H4 (cell line): ENCODE measurements at places on chromosomes 7 and 10. TPM values are rescaled to one million over a fixed set of nuclear protein-coding genes. Genes with fewer than 3 reads are reported as not detected.

DNA sequence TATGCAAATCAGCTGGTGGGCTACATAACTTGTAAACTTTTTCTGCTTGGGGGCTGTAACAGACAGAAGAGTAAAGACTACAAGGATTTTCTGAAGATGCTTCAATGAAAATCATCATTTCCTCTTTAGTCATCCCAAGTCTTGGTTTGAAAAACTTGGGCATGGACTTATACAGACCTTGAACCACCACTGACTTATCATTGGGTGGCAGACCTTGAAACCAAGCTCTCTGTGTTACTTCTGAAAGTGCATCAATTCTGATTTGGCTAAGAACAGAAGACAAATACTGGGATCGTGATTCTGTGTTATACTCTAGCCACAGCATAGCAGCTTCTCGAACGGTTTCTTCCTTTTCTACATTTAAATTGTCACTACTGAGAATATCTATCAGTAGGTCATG lies 21.3 kb downstream of the KBTBD2 start:
- DNase-seq = no peak

GRCh38 chr10:85847085-85847484 lies 519.5 kb downstream of the GRID1 start:
- no peak for DNase-seq

- DNase-seq = no peak
These were observed 96.7 kb upstream of the ADO start for GRCh38 chr10:62707810-62708209.

- DNase-seq = no peak
These were observed 31.0 kb upstream of the ARHGAP12 start for GRCh38 chr10:31959461-31960173.

DNA sequence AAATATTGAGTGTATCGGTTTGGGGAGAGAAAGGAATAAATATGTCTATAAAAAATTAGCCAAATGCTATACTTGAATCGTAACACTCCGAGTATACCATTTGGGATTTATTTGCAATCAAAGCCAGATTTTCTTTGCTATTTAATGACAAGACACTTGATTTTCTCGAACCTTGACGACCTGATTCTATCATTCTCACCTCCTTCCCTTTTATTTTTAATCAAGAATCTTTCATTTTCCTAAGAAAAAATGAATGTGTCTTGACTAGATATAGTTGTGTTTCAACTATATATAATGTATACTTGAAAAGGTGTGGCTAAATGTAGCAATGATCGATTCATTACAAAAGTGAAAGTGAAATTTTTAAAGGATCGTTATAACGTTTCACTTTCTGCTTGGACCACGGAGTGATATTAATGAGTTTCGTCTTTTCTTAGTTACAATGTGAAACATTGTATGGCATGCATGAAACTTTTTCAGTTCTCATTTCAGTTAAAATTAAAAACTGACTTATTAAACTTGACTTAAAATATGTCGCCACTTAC lies 562 bp downstream of the NUB1 start:
- no peak for DNase-seq

DNA sequence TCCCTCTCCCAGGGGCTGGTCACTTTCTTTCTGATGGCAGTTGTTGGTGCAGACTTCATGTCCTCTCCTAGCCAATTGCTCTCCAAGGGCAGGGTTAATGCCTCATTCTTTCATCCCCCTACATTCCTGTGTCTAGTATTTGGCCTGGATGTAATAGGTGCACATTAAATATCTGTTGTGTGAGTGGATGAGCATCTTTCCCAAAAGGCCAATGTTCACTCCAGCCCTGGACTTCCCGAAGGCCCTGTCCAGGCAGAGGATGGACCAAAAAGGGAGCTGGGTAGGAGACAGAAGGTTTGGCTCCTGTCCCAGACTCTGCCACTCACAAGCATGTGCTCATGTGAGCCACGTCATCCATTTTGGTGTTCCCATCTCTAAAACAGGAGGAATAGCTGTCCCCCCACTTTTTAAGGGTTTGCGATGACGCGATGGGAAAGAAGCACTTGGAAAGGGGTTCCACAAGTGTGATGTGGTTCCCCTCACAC lies 47.5 kb downstream of the RGS10 start:
- no peak for DNase-seq

Gene EGR2
- 0.39 and 1.1 TPM in 2 replicates for total RNA-seq
